M059J (cell line): ENCODE measurements at places on chromosomes 12 and 14. TPM values are rescaled to one million over a fixed set of nuclear protein-coding genes. Genes with fewer than 3 reads are reported as not detected.
A peak's percentile ranks its signal among the peaks of the same experiment; 100 is the strongest.

Gene ANKRD33
- not detected in 2 replicates for total RNA-seq

DNA sequence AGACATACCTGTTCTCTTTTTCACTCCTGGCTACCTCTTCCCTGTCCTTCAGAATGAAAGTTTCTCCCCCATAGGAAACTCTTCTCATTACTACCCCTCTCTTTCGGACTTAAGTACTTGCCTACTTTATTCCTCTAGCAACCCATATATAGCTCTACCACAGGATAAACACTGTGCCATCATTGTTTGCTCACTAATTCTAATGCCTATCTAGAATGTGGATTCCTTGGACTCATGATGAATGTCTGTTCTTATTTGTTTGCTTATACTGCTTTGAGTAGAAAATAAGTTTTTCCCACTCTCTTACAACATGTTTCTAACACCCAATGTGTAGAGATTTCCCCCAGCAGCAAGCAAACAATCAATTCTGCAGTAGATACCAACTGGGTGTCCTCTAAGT is 1094.9 kb downstream of the SLC6A15 start:
- DNase-seq, result no peak

DNA sequence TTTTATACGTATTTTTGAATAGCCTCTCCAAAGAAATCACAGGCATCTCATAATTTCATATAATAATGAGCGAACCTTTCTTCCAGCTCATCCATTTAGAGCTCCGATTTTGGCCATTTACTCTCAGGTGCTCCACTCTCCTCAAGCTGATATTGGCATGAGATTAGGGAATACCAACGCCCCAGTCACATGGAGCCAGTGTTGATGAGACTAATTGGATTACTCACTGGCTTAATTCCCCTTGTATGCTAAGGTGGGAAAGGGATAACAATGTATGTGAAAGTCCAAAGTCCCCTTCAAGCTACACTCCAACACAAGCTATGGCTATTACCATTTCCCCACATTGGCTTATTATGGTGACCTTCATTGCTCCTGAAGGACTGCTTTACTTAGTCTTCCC is 76.6 kb upstream of the NAV3 start:
- no peak for DNase-seq

GRCh38 chr12:1763153-1763552 is 57.2 kb upstream of the LRTM2 start:
- DNase-seq, result no peak

DNA sequence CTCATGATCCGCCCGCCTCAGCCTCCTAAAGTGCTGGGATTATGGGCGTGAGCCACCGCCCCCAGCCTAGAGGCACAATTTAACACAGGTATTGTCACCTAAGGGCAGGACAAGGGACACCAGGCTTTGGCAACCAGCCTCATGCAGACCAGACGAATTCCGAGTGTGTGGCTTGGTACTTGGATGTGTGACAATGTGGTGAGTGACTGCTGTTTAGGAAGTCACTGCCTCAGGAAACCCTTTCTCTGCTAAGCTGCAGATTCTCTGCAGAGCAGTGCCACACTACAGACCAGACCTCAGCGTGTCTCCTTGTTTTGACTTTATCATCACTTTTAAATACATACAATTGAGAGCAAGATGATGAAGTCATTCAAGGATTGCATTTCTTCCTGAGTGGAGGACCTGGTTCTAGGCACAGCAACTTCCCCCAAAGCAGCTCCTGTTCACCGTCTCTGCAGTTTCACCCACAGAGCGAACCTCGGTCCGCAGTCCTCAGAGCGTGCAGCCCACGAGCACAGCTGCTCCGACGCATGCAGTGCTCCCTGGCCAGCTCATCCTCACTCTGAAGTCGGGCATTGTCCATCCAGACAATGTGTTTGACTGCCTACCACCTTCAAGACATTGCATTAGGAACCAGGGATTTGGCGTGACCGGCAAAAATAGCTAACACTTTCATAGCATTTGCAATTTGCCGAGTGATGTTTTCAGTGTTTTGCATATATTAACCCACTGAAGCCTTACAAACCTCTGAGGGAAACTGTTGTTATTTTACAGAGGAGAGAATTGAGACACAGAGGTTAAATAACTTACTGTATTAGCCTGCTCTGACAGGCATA is 235.2 kb downstream of the CHST11 start:
- no peak for DNase-seq

GRCh38 chr12:24111616-24112015 is 162.1 kb upstream of the SOX5 start:
- DNase-seq, result peak; percentile 54
